ENCODE measurements at places on chromosomes 1 and 21.

DNA sequence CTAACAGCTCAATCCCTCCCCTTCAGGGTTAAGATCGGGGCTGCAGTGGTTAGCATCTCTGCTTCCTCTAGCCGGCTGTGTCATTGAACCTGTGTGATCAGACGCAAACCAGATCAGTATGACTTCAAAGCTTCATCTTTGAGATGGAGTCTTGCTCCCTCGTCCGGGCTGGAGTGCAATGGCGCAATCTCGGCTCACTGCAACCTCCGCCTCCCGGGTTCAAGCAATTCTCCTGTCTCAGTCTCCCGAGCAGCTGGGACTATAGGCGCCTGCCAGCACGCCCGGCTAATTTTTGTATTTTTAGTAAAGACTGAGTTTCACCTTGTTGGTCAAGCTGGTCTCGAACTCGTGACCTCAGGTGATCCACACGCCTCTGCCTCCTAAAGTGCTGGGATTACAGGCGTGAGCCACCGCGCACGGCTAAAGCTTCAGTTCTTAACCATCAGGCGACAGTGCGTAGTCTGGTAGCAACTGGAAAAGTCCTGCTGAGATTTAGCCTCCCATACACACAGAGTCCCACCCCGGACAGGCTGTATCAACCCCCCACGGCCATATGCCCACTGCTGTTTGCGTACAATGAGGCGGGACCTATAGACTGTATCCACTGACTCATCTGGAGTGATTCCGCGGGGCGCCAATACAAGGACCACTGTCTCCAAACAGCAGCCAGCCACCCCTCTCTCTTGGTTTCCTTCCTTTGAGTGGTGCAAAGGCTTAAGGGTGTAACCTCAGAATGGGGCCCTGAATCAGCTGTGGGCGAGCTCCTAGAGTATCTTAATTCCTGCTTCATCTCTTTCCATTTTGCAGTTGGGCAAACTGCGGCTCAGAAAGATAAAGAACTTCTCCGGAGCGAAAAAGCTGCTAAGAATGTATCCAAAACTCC is 23.3 kb downstream of the CELA3A start:
- peak; percentile 86 for DNase-seq

GRCh38 chr1:221701570-221702186 is 40.2 kb downstream of the DUSP10 start:
- no peak for DNase-seq

DNA sequence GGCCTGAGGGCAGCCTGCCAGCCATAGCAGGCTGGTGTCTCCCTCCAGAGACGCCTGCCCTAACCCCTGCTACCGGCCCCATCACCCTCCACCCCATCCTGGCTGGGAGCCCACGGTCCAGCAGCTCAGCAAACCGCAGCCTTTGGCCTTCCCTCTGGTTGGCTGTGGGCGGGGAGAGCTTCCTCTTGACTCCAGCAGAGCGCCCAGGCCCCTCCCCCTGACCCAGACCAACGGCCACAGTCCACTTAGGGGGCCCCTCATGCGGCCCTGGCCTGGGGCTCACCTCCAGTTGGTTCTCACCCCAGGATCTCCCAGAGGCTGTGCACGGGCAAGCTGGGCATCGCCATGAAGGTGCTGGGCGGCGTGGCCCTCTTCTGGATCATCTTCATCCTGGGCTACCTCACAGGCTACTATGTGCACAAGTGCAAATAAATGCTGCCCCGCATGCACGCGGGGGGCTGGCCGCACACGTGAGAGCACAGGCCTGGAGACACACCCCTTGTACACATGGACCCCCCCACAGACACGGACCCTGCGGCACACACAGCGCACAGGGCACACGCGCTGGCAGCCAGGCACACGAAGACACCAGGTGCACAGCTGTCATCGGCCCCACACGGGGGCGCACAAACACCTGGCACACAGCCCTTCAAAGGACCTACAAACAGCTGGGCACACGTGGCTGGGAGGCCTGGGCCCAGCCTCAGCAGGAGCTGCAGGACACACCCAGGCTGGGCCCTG is 3.1 kb downstream of the SMIM1 start:
- peak; percentile 33 for DNase-seq

GRCh38 chr1:226033582-226033981 is 28.9 kb upstream of the H3-3A start:
- DNase-seq: no peak

GRCh38 chr1:43348343-43348808 is 10.4 kb upstream of the CDC20 start:
- DNase-seq: no peak
